CD4-positive, CD25-positive, alpha-beta regulatory T cell (primary cell): ENCODE measurements at places on chromosomes 1 and 21.

GRCh38 chr21:44846485-44847260, 26.8 kb downstream of the PTTG1IP start:
- DNase-seq: no peak

DNA sequence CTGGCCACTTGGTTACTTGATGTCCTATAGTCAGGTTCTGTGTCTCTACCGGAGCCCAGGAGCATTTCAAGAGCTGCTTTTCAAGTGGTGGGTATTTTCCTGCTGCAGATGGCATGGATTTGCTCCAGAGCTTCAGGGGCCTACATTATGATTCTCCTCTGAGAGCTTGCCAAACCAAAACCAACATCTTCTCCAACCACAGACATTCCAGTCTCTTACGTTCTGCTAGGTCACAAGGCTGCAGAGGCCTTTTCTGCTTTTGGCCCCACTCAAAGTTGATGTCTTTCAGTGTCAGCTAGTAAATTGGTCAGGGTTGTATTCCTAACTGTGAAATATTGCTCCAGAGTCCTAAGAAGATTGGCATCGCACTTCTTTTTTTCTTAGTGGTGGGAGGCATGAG, 14.7 kb upstream of the AQP10 start:
- no peak for DNase-seq

GRCh38 chr1:198018529-198018928, 101.4 kb downstream of the LHX9 start:
- DNase-seq: no peak

GRCh38 chr1:115671176-115671934, 29.6 kb downstream of the VANGL1 start:
- DNase-seq: no peak

GRCh38 chr1:110714374-110714995, 39.7 kb upstream of the KCNA3 start:
- no peak for DNase-seq

DNA sequence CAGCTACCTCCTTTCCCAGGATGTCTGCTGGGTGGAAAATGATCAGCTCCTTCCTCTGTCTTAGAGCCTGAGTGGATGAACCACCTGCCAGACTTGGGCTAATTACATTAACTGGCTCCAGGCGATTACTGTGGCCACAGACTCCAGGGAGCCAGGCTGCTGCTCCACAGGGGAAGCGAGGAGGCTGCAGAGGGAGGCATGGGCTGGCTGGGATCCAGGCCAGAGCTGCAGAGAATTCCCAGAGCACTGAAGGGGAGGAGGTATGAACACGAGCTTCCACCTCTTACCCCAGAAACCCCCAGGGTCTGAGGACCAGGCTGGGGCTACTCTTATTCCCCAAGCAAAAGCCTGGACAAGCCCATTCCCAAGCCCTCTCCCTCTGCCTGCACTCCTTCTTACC, 136.0 kb upstream of the KLHDC7A start:
- DNase-seq: no peak

DNA sequence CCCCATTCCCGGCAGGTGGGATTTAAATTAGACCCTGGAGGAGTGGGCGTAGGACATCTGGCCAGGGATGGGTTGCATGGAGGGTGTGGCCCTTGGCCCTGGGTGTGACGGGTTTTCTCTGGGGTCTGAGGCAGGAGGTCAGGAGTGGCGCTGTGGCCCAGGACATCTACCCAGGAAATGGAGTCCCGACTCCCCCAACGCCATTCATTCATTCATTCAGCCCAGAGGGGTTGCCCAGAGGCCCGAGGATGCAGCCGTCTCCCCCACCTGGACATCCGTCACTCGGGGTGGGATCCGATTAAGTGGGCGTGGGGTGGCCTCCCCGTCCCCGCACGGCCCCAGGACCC, 663 bp downstream of the ATP13A2 start:
- no peak for DNase-seq

- DNase-seq: no peak
Observed at GRCh38 chr1:27343639-27344025, 1.8 kb downstream of the SYTL1 start.

DNA sequence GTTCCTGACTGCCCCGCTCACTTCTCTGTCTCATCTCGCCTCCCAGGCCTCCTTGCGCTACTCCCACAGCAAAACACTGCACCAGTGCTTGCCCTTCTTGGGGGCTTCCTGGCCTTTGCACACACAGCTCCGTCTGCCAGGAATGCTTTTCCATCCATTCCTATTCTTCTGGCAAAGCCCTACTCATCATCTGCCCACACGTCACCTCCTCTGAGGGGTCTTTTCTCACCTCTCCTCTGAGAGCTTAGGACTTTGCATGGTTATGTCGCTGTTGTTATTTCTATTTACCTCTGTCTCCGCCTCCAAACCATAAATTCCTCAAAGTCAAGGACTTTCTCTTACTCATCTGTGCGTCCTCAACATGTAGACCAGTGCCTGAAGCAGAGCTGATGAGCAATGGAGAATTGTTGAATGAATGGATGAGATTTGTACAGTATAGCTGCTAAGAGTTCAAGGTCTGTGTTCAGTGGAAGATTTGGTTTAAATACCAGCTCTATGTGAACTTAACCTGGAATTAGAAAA, 26.4 kb upstream of the BTG2 start:
- DNase-seq: no peak

DNA sequence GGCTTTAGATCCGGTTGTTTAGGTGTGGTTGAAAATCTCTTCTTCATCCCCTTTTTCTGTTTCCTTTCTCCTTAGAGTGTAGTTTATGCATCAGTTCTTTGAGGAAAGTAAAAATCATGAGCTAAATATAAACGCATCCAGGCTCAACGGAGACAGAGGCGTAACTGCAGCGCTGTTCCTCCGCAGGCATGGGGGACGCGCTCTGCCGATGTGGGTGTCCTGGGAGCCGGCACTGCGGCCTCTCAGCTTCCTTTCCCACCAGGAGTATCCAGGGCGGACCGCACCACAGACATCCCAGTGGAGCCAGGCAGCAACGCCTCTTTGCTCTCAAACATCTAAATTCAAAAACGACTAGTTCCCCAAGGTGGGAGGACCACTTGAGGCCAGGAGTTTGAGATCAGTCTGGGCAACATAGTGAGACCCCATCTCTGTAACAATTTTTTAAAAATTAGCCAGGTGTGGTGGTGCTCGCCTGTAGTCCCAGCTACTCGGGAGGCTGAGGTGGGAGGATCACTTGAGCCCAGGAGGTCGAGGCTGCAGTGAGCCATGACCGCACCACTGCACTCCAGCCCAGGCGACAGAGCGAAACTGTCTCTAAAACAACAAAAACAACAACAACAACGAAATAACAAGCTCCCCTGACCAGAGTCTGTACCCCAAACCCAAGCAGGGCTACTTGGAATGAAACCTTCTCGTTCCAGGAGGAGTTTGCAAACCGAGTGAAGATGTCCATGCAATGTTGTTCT, 16.4 kb downstream of the SLC45A1 start:
- no peak for DNase-seq

DNA sequence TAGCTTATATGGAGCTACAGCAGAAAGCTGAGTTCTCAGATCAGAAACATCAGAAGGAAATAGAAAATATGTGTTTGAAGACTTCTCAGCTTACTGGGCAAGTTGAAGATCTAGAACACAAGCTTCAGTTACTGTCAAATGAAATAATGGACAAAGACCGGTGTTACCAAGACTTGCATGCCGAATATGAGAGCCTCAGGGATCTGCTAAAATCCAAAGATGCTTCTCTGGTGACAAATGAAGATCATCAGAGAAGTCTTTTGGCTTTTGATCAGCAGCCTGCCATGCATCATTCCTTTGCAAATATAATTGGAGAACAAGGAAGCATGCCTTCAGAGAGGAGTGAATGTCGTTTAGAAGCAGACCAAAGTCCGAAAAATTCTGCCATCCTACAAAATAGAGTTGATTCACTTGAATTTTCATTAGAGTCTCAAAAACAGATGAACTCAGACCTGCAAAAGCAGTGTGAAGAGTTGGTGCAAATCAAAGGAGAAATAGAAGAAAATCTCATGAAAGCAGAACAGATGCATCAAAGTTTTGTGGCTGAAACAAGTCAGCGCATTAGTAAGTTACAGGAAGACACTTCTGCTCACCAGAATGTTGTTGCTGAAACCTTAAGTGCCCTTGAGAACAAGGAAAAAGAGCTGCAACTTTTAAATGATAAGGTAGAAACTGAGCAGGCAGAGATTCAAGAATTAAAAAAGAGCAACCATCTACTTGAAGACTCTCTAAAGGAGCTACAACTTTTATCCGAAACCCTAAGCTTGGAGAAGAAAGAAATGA, 37.6 kb downstream of the CENPF start:
- no peak for DNase-seq

GRCh38 chr1:109832945-109833344, 69.2 kb upstream of the EPS8L3 start:
- no peak for DNase-seq

GRCh38 chr1:9345471-9345870, 52.8 kb downstream of the SPSB1 start:
- no peak for DNase-seq

- no peak for DNase-seq
Observed at GRCh38 chr1:94776474-94776873, 43.7 kb upstream of the SLC44A3 start.

DNA sequence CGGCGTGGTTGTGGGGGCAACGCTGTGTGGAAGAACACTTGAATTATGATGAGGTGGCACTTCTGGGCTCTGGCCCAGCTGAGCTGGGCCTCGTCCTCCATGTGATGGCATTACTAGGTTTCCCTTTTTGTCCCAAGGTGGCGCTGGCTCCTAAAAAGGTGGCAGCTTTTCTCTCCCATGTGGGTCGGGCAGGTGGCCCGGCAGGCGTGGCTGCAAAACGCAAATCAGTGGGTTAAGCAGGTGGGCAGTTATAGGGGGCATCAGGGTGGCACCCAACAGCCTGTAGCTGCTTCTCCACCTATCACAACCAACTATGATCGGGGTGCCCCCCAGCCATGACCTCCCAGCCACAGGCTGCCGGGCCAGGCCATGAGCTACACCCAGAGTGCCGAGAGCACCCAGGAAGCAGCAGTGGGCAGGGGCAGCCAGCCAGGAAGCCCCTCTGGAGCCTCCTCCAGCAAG, 59.6 kb downstream of the KCNAB2 start:
- no peak for DNase-seq

DNA sequence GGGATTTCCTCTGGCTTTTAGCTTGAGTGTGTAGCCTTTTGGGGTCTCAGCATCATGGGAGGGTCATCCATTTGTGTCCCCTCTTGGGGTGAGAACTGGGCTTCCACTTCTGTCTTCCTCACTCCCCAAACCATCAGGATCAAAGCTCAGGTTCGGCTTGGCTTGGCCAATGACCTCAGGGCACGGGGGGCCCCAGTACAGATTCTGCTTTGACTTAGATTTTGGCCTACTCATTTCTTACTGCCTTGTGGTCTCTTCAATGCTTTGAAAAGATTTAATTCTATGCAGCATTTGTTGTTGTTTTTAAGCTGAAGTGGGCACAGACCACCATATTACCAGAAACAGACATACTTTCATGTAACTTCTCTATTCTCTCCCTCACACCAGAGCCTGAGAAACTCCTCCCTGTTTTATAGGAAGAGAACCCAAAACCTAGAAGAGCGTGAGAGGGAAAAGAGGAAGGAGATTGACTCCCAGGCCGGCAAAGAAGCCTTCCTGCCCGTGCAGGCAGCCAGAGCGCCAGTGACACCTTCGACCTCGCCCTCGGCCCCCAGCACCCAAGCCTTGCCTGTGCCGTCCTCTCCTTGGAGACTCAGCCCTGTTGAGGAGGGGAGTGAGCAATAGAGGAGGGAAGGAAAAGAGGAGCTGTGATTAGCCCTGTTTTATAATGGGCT, 1.9 kb upstream of the S100A3 start:
- DNase-seq: no peak

DNA sequence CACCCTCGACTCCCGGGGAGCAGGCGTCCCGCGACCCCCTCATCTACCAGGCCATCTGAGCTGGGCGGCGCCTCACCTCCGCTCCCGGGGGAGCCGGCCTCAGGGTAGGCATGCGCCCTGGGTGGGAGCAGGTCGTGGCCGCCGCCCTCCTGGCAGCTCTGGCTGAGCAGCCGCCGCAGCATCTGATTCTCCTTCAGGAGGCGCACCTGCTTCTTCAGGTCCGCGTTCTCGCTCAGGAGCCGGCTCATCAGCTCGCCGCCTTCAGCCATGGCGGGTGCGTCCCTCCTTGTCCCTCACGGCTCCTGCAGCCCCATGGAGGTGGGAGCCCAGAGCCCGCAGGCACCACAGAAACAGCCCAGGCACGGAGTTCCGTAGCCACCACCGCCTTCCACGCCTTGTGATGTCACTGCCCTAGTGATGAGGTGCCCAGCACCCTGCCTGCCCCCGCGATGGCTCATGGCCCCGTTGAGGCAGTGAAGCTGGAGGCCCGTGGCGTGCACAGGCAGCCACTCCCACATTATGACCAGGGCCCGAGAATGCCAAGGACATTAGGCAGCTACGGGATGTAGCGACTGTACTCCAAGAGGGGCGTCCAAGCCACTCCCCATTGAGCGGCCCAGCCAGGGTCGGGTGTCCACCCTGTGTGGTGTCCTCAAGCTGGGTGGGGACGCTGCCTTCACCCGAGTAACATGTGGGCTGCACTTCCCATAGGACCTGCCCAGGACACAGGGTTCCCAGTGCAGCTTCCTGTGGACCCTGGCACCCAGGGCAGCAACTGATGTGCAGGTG, 1.5 kb downstream of the SPATC1L start:
- DNase-seq: no peak

GRCh38 chr1:205849619-205850355, at the start of gene PM20D1:
Gene PM20D1 (minus strand): TSS chr1:205850132. CDS start chr1:205850072, 60 bp downstream.
- DNase-seq: peak; percentile 84

DNA sequence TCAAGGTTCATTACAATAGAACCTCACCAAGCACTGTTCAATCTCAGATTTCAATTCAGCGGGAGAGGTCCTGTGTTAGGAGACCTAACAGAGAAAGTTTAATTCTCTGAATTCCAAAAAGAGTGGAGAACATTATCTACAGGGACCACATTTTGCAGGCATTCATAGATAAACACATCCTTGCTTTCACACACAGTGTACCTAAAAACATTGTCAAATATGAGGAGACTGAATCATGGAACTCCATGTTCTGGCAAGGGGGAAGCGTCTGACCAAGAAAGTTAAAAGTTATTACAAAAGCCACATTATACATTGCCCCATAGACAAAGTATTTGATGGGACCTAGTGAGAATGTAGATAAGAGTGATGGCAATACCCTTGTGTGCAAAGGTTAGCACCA, 21.1 kb upstream of the PPP1R15B start:
- no peak for DNase-seq

- no peak for DNase-seq
Observed at GRCh38 chr1:109889094-109889493, 21.6 kb upstream of the CSF1 start.

DNA sequence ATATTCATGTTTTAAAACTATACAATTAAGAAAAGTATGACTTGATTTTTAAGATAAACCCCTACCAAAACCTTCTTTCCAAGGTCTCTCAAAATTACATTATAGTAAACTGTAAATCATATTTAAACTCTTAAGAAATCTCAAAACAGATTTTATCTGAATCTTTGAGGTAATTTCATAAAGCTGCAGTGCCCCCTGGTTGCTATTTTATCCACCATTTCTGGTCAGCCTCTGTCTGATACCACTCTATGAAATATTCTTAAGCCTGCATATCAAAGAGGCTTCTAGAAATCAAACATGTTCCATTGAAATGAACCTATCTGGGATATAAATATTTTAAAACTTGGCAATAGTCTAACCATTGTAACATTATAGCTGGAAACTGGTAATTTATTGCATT, 317.3 kb downstream of the COL11A1 start:
- no peak for DNase-seq
